ENCODE measurements at places on chromosomes 6 and 20.

DNA sequence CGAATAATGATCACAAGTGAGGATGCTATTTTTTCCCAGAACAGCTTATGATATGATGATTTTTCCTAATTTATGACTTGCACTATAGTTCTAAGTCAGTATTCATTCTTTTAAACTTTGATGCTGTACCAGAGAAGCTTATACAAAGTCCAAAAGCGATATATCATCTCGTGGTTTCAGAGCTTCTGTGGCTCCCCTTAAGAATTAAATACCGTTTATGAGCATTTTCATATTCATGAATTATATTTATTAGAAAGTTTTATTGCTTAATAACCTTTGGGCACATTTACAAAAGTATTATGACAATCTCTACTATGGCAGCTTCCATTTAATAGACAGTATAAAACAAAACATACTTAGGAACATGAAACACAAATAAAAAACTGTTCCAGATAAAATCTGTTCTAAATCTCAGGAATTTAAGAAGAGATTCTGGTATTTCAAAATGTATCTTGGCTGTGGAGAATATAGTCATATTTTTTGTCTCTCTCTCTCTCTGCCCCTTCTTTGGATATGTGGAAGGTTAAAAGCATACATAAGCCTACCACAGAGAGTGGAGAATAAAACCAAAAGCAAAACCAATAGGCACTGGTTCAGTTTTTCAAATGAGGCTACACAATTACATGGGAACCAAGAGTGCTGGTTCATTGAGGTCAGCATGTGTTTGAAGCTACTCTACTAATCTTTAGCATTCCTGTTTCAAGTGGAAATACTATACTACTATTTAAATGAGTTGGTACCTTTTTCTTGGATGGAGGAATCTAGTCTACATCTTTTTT, 884.5 kb upstream of the GJE1 start:
- no peak for DNase-seq

DNA sequence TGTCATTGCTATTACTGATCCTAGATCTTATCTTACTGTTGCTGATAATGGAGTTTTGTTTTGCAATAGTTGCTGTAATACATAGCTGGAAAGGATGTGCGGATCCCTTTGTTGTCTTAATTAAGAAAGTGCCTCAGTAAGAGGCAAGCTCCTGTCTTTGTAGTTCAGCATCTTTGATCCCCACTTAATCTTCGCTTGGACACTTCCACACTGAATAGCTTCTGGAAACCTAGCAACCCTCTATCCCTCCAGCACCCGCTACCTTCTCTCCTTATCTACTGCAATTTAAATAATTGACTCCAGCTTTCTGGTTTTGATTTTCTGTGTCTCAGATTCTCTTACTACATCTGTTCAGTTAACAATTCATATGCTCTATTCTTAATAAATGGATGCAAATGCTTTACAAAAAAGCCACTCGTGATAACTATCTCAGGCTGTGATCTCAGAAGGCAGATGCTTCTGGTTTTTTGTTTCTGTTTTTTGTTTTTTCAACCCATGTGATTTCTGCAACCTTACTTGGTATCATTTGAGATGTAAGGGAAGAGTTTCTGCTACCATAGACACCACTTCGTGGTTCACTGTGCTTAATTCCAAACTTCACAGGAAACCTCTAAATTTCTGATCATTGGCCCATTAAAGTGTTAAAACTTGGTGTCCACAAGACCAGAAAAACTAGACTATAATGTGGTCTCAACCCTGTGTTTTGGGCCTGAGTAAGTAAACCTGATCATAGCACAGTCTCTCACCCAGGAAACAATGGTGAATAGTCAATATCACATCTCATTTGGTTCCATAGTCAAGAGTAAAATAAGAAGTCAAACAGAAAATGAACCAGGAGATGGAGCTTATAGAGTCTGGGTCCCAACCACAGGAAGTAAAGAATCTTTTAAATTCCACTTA, 352.1 kb upstream of the SOX4 start:
- no peak for DNase-seq

DNA sequence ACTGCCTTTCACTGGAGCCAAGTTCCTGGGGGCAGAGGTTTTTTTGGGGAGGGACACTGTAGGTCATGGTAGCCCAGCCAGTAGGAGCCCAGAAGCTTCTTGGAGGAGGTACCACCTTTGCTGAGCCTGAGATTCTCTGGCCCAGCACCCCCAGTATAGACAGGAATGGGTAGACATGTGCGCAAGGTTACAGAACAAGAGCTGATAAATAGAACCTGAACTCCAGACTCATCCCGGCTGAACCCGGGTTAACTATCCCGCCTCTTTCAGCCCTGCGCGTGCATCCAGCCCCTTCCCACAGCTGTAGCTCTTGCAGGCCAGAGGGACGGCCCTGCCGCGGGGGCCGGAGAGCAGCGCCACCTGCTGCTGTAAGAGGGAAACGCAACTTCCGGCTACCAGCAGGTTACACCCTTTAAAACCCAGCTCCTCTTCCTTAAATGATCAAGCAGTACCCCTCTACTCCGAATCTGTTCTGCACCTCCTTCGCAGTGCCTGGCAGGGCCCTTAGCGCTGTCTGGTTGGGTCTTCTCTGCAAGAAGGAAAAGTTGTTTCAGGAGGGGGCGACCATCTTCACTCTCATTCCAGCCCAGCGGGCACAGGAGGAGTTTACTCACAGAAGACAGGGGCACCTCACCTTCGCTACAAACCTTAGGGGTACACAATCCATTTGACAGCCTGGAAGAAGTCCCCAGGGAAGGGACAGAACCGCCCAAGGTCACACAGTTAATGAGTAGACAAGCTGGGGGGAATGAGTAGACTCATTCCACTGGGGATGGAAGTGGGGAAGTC, 7.5 kb downstream of the SRXN1 start:
- peak; percentile 79 for DNase-seq

- DNase-seq = no peak
Observed at GRCh38 chr6:105994118-105994590, 92.0 kb upstream of the PRDM1 start.

- no peak for DNase-seq
Observed at GRCh38 chr20:25865715-25866656, 169.3 kb upstream of the ZNF337 start.

- no peak for DNase-seq
Observed at GRCh38 chr20:8229090-8229489, 97.0 kb downstream of the PLCB1 start.

GRCh38 chr20:3090565-3090964, 6.0 kb upstream of the AVP start:
- DNase-seq = no peak

DNA sequence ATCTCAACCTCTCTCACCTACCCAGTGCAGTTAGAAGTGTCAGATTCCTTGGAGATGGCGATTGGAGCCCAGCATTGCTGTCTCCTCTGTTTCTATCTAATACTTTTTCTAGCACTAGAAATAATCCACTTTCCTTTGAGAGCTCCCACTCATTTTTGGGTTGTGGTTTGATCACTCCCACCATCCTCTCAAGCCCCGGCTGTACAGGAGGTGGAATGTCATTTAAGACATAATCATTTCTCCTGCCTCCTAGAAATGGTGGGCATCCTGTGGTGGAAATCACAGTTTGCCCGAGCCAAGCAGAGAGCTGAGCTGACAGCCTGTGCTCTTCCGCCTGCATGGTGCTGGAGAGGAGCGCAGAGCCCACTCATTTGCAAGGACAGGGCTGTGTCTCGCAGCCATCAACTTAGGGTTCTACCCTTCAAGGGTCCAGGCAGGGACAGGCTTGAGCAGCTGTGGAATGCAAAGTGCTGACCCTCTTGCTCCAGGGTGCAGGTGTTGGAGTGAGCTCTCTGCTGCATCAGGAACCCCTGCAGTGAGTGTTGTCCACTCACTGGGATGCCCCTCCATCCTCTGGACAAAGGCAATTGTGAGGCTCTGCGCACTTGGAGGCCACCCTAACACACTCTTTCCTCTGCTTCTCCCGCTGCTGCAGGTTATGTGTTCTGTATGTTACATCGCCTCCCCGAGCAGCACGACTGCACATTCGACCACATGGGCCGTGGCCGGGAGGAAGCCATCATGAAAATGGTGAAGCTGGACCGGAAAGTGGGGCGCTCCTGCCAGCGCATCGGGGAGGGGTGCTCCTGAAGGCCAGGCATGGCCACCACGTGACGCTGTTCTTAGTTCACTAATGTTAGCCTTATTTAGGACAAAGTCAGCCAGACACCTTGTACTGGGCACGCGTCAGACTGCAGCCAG, 332.3 kb downstream of the ZFAND3 start:
- no peak for DNase-seq

- no peak for DNase-seq
Observed at GRCh38 chr20:20063941-20064702, 11.8 kb downstream of the CFAP61 start.

GRCh38 chr20:58040447-58041290, 187.8 kb downstream of the ANKRD60 start:
- no peak for DNase-seq

GRCh38 chr20:21235484-21236445, 67.4 kb upstream of the XRN2 start:
- peak; percentile 20 for DNase-seq

DNA sequence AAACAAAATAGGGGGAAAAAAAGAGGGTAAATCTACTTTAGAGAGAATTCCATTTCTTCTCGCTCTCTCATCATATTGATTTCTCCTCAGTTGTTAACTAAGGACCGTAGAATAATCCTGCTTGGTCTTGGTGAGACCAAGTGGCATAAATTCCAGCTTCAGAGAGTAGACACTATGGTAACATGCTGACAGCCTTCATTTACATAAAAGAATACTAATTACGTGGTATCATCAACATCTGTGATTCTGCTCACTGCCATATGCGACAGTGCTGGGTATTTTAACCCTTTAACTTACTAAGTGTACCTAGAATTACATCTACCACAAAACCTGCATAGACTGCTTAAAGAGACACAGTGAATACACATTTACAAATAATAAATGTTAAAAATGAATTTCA, 27.1 kb downstream of the TOMM6 start:
- no peak for DNase-seq

DNA sequence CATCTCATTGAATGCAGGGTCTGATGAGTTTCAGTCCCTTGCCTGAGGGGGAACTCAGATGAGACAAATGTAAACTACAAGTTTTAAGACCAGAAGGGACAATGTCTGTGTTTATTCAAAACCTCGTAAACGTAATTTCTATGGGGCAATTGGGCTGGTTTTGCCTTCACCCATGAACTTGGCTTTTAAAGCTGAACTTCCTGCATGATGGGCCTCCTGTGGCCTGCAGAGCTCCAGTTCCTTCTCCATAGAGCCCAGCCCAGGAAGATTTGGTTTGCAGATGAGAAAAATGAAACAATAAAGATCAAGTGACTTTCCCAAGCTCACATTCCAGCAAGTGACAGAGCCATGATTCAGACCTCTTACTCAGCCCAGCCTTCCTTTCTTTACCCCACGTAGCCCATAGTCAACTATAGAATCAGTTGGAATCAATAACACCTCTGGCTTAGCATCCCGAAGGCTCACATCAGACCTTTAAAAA, 612.3 kb downstream of the UTRN start:
- DNase-seq = no peak

DNA sequence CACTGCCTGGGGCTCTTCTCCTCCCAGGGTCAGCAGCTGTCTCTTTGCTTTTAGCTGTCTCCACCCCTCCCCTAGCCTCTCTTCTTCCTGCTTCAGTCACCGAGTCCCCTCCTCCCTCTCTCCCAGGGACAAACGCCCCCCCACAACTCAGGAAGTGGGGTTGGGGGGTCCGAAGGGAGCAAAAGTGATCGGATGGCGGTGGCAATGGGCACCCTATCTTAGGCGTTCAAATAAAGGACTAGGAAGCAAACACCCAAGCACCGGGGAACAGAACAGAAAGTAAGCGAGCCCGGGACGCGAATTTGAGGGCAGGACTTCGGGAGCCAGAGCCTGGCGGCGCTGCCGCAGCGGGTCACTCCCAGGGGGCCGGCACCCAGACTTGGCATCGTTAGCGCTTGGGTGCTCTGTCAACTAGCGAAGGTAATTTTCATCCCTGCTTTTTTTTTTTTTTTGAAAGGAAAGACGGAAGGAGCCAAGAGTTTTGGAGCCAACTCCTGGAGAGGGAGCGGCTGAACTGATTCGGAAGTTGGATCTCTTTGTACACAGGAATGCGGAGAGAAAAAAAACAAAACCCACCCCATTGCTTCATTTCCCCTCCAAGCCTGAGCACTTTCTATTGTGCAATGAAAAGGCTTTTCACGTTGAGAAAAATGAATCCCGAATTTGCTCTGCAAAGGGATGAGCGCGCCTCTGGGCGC, 815 bp upstream of the ITPR3 start:
- no peak for DNase-seq

GRCh38 chr20:478949-479429, 16.7 kb upstream of the TBC1D20 start:
- DNase-seq = peak; percentile 23

- DNase-seq = no peak
Observed at GRCh38 chr20:44702776-44703175, 12.4 kb upstream of the CCN5 start.

GRCh38 chr20:49484180-49485140, 2.0 kb upstream of the KCNB1 start:
- no peak for DNase-seq

- DNase-seq = no peak
Observed at GRCh38 chr6:3546121-3546520, 89.3 kb upstream of the SLC22A23 start.

GRCh38 chr20:41143354-41143753, 6.0 kb downstream of the PLCG1 start:
- DNase-seq = no peak

- DNase-seq = no peak
Observed at GRCh38 chr6:141056945-141057625, 1075.6 kb upstream of the GJE1 start.

DNA sequence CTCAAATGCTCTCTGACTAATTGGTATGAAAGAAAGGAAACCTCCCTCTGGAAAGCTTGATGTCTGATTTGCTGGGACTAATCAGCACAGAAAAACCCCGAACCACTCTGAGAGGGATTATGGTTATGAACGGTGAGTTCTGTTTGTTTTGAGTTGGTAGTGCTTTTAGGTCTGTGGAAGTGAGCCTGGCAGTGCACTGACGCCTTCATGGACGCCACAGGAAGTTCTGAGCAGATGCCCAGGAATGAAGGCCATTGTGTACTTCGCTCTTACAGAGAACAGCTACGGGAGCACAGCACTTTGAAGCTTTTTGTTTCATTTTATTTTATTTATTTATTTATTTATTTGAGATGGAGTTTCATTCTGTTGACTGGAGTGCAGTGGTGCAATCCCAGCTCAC, 754.1 kb downstream of the QKI start:
- no peak for DNase-seq

DNA sequence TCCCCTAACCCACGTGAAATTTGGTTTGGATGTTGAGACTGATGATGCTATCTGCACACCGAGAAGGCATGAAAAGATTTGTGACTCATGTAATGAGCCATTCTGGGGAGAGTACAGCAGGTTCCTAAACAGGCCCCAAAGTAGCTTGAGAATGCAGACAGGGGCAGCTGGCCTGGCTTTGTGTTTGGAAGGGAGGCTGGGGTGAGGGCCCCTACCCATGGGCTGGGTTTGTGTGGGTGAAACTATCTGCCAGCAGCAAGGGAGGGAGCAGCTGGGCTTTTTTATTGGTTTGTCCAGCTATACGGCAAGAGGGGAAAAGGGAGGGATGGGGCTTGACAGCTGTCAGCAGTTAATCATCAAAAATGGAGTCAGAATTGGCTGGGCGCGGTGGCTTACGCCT, 87.0 kb upstream of the RNF24 start:
- no peak for DNase-seq

Measured in GM18507 (cell line).